NCI-H446 (cell line): ENCODE measurements at places on chromosomes 3 and 15.

DNA sequence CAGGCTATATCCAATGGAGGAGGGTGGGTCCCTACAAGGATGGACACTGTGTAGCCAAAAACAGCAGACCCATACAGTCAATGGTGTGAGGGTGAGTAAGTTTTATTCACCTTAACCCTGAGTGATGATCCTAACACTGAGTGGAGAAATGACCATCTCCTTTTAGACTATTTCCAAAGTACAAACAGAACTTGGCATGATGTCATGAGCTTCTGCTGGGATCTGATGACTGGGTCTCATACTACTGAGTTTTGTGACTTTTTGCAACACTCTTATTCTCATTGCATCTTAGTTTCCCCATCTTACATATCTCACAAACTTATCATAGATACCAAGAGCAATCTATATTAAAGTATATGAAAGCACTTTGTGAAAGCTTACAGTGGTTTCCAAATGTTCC, 330.3 kb upstream of the CFAP20DC start:
- DNase-seq: no peak

DNA sequence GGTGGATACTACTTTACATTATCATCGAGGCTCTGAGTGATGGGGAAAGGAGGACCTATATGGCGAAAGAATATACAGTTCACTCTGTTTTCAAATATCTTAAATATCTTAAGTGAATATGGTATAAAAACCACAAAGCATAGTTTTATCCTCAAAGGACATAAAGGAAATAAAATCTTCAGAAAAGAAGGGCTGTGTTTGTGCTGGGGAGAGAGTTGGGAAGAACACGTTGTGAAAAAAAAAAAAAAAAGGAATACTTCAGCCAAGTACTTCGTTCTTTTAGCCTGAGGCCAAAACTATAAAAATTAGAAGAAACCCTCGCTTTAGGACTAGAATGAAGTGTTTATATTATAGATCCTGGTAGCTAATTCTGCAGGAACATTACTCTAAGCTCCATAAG, 10.2 kb upstream of the TMEM212 start:
- DNase-seq: no peak

DNA sequence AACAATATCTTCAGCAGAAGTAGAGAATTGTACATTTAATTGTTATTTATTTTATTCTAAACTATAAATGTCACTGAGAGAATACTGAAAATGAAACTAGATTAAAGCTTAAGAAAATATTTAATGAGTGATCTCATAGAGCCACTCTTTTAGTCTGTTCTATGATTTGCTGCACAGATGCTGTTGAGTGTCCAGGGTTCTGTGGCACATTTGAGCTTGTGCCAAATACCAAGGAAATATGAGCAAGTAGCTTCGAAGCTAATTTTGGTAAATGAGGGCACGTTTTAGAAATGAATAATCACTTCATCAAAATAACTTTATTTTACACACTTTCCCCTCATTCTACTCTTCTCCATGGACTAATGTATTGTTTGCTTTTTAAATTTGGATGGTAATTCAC, 53.6 kb upstream of the THRB start:
- DNase-seq: no peak

GRCh38 chr3:123952844-123953520, 8.0 kb downstream of the CCDC14 start:
- DNase-seq: no peak

GRCh38 chr15:65887565-65887964, 18.3 kb downstream of the RAB11A start:
- DNase-seq: no peak

DNA sequence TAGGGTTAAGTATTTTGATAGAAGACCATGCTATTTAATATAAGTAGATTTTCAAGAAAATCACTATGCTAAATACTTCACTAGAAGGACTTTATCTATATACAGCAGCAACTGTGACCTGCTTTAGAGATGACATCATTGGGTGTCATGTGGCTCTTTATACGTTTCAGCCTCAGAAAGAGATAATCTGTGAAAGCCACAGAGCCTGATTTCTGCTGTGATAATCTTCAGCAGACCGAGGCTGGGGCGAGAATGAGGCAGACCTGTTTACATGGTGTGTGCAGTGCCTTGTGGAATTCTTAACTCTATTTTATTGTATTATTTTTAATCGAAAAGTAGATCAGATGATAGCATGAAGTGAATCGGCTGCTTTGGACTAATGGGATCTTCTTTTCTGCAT, 471.2 kb downstream of the MFSD1 start:
- no peak for DNase-seq

DNA sequence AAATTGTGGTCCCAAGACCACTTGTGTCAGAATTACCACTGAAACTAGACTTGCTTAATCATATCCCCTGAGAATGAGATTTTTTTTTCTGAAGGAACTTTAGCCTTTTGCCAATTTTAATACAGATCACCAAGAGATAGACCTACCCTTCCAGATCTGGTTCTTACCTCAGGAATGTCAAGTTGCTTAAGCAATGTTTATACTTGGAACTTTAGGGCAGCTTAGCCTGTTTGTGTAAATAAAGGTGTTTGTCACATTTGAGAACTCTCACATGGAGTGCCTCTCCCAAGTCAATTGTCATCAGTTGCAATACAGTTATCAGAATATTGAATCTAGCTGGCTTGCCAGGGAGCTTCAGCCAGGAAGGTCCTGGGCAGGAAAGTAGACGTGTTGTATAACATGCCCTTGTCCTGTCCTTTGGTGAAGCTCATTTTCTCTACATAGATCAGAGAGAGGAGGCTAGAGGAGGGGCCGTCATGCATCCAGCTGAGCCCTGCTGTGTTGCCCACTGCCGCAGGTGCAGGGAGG, 3.9 kb downstream of the GPD1L start:
- no peak for DNase-seq
